Activated naive CD4-positive, alpha-beta T cell (primary cell): ENCODE measurements at places on chromosomes 4 and X.

- no peak for DNase-seq
Measured at GRCh38 chr4:37517326-37517725, 168.8 kb downstream of the RELL1 start.

- no peak for DNase-seq
Measured at GRCh38 chrX:140141444-140142029, 176.2 kb upstream of the CXorf66 start.

GRCh38 chr4:80912350-80912749, 118.2 kb upstream of the BMP3 start:
- DNase-seq = no peak

DNA sequence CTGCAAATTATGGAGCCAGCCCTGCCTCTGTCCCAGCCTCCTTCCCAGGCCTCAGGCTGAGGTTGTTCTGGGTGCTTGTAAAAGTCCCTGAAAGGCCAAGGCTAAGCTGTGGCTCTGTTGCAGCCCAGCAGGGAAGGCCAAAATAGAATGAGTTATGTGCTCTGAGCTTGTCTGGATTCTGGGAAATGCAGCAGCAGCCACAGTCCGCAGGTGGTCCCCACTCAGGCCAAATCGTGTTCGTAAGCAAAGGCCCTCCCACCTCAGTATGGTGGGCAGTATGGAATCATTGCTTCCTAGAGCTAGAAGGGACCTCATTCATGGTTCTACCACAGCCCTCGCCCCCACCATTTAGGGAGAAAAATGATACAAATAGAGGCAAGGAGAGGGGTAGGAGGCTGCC, 4.7 kb upstream of the TCEAL1 start:
- no peak for DNase-seq

- no peak for DNase-seq
Measured at GRCh38 chrX:136585960-136586359, 53.9 kb downstream of the VGLL1 start.

DNA sequence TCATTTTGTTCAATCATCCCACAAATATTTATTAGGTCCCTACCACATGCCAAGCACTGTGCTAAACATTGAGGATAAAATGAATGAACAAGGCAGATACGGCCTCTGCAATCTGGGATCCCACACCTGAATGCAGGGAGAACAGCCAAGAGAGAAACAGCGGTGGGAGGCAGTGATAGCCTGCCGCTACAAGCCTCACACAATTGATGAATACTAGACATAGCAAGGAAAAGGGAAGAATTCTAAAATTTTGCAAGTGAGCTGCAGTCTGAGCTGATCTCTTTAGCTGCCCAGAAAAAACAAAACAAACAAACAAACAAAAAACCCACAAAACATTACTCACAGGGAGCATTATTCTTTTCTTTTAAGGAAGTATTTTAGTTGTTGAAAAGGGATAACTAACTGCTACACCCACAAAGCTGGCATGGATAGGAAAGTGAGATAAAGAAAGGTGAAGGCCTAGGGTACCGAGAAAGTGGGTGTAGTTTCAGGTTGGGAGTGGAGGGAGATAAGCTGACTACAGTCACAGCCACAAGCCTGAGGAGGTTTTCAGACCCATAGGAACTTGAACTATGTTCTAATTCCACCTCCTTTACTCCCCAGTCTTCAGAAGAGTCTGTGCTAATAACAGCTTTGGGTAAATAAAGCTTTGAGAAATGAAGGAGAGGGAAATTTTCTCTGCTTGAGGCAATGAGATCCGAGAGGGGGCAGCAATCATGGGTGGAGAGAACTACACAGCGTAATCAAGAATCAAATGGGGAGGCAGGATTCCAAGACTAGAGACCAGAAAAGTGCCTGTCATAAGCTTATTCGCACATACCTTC, 85.4 kb downstream of the SH3RF1 start:
- DNase-seq = no peak

DNA sequence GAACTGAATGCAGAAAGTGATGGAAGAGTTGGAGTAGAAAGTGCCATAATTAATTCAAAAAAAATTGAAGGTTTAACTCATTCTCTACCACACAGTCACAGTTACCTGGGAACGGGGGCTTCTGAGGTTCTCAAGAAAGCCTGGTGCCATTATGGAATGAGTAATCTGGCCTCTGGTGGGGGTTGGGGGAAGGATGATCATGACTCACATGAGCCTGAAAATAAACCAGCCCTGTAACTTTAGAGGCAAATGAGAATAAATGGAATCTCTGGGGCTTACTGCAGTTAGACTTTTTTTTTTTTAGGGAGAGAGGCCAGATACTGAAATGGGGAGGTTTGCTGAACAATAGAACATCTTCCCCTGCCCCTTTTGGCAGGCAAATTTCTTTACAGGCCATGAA, 55.3 kb downstream of the SOD3 start:
- no peak for DNase-seq

DNA sequence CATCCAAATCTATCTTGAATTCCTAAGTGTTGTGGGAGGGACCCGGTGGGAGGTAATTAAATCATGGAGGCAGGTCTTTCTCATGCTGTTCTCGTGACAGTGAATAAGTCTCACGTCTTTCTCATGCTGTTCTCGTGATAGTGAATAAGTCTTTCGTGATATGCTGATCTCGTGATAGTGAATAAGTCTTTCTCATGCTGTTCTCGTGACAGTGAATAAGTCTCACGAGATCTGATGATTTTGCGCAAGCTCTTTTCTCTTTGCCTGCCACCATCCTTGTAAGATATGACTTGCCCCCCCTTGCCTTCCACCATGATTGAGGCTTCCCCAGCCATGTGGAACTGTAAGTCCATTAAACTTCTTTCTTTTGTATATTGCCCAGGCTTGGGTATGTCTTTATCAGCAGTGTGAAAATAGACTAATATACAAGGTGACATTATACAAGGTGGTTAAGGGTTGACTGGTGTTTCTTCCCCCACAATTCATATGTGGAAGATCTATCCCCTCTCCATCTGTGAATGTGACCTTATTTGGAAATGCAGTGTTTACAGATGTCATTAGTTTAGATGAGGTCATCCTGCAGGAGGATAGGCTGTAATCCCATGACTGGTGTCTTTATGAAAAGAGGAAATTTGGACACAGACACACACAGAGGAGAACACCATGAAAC, 27.6 kb downstream of the ARSD start:
- DNase-seq = no peak

DNA sequence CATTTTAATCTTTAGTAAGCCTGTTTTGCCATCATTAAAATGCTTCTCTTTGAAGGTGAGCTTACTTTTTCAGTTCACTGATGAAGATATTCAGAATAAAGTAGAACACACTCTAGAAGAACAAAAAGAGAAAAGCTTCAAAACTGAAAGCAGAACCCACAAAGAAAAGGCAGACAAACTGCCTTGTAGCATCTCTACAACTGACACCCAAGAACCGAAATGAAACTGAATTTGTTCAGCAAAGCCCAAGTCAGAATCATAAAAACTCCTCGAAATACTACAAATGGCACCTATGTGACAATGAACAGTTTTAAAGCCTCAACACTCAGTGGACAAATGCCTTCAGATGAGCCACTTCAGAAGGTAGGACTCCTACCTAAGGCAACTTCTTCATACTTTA, 83.6 kb downstream of the MAML3 start:
- no peak for DNase-seq

DNA sequence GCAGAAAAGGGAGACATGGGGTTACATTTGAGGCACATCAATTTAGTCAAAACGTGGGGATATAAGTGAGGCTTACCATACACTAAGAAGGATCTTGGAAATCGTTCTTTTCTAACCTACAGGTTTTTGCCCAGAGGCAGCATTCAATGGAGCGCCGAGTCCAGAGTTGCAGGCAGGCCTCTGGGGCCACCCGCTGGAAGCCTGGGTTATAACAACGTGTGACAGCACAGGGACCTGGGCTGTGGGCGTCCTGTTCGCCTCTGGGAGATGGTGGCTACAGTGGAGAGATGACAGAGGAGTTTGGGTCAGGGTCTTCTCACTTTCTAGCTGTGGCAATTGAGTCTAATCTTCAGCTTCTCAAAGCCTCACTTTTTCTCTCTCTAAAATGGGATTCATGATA, 53.9 kb downstream of the ENPP6 start:
- DNase-seq = no peak

- no peak for DNase-seq
Measured at GRCh38 chr4:184122631-184123408, 94.9 kb downstream of the ENPP6 start.

DNA sequence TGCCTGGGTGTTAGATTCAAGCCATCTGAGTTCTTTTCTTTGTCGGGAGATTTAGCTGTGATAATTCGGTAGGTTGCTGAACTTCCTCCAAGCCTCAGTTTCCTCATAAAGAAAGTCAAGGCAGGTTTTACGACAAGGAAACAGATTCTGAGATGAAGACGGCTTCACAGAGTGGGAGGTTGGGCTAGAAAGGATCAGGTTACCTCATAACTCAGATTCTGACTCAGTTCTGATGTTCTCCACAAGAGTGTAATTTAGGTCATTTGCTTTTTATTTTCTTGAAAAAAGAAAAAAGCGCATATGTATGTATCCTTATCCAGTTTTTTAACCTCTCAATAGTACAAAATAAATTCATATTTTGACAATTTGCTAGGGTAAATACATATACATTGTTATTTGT, 47.2 kb upstream of the ELOVL6 start:
- no peak for DNase-seq

DNA sequence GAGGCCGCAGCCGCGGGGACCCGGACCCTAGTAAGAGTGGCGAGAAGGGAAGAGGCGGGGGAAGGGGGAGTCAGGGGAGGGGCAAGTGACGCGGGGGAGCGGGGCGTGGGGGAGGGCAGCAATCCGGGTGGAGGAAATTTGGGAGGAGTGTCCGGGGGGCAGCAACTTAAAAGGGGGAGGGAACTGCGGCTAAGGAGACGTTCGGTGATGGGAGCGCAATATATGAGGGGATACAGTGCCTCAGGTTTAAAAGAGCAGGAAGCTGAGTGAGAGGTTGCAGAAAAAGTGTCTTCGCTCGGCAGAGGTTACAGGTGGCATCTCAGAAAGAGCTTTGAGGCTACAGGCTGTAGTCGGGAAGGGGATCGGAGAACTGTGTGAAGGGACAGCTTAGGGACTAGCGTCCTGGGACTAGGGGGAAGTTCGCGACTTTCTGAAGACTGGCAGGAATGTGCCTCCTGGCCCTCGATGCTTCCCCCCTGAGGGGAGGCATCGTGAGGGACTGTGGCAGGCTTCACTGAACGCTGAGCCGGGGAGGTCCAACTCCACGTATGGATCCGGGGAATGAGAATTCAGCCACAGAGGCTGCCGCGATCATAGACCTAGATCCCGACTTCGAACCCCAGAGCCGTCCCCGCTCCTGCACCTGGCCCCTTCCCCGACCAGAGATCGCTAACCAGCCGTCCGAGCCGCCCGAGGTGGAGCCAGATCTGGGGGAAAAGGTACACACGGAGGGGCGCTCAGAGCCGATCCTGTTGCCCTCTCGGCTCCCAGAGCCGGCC, 519 bp downstream of the FOXO4 start:
- no peak for DNase-seq

DNA sequence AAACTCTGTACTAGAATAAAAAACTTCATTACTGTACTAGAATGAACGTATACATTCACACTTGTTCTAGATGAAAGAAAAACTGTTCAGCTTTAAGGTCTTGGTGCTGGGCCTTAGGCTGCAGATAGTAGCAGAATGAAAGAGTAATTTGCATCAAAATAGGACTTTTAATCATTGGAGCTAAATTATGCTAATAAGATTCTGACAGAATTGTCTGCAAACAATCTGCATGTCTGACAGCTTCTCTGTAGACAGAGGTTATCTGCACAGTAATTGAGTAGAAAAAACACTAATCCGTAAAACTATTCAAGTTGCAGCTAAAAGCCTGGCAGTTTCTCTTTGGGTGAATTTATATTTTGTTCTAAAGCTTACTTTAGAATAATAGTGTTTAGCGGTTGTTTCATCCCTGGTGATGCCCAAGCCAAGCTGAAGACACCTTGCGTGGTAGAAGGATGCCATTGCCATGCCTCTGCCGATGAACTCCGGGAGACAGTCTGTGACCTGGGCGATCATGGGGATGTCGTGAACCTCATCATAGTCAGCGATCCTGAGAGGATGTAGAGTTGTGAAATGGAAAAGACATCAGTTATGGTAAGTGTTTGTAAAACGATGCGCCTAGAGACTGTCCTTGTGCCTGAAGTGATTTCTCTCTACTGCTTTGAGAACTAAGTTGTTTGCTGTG, 25.3 kb downstream of the LRP2BP start:
- no peak for DNase-seq

DNA sequence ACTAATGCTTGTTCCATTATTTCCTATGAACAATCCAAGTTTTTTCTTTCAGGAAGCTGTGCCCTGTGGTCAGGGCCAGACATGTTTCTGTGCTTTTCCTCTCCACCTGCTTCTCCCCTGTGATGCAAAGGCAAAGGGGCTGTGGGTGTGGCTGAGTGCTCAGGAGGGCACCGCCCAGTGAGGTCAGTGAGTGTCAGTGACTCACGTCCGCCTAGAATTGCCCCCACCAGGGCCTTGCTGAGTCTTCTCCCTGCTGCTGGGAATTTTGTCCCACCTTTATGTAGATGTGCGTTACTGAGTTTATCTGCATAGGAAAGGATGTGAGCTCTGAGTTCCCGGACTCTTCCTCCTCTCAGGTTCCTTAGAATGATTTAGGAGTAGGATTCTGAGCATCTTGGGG, 283.2 kb downstream of the DCHS2 start:
- no peak for DNase-seq

- no peak for DNase-seq
Measured at GRCh38 chrX:153672531-153673427, 834 bp downstream of the PNCK start.

GRCh38 chrX:112085149-112085548, 2.6 kb upstream of the TRPC5 start:
- DNase-seq = no peak

- no peak for DNase-seq
Measured at GRCh38 chr4:106238820-106239420, 77.1 kb downstream of the TBCK start.

DNA sequence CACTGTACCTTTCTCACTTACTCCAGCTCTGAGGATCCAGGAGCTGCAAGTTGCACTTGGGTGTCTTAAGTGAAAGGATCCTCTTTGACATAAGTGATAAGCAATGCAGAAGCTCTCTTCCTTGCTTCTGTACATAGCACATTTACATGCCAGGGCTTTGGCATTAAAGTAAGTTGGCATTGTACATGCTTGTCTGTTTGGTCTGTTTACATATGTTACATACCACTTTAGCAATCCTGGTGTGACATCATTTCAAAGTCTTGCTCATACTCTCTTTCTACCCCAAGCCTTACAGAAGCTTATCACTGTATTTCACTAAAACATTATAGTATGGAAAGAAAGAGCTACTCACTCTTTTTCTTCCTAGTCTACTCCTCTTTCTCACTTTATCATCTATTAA, 2548.3 kb downstream of the ARAP2 start:
- no peak for DNase-seq

DNA sequence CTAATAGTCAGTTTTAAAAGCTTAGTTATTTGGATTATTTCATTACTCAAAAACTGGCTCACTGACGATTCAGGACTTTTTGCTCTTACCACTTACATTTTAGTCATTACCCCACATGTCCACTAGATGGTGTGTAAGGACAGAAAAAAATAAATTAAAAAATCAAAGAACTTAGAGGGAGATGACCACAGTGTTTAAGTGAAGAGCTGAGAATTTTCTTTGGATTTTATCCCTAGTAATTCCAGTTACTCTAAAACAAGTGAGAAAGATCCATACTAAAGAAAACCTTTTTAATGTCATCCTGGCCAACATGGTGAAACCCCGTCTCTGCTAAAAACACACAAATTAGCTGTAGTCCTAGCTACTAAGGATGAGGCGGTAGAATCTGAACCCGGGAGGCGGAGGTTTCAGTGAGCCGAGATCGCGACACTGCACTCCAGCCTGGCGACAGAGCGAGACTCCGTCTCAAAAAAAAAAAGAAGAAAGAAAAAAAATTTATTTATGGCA, 26.4 kb upstream of the TMPRSS11B start:
- DNase-seq = no peak

- no peak for DNase-seq
Measured at GRCh38 chr4:164799410-164799809, 45.5 kb downstream of the SMIM31 start.
